ENCODE measurements at places on chromosomes 11 and 22.

DNA sequence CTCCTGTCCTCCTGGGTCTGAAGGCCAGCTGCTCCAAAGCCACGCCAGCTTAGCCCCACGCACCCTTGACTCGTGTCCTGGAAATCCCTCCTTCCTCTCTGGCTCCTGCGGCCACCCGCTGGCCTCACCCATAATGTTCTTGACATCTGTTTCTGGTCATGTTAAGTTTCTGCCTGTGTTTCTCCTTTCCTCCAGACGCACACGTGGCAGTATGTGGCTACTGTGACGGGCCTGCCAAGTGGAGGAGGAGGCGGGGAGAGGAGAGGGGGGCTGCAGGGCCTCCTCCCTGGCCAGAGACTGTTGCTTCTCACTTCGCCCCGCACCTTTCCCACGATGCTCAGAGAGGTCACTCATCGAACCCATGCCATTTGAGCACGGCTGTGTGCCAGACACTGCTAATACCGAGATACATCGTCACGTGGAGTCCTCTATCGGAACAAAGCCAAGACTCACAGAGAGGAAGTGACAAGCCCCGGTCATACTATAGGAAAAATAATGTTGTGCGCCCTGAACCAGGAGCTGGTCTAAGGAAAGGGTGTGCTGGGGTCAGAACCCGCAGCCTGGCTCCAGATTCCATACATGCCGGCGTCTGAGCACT lies 11.5 kb downstream of the C1QTNF6 start:
- no peak for DNase-seq

DNA sequence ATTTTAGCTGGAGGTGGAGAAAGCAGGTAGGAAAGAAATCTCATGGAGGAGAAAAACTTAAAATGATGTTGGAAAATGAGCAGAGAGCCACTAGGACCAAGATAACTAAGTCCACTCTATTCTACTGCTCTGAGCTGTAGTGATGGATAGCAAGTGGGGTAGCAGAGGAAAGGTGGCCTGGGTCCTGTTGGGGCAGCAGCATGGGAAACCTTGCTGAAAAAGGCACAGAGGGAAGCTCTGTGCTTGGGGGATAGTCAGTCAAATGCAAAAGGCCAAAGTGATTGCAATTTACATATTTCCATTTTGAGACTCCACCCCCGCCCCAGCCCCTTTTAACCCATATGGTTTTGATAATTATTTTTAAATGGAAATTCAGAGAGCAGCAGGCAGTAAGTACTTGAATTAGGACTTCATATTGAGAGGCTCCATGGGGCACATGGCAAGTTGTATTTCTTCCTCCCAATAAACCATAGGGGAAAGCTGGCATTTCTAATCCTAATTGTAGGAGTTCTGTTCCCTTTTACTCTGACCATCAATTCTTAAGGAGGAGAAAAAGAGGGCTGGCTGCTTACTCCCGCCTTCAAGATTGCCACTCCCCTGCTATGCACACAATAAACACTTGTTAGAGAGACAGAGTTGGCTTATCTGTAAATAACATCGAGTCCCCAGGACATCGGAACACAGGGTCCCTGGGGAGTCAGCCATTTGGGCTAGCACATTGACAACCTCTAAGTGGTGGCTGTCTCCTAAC lies 1341.5 kb upstream of the TENM4 start:
- DNase-seq = no peak

DNA sequence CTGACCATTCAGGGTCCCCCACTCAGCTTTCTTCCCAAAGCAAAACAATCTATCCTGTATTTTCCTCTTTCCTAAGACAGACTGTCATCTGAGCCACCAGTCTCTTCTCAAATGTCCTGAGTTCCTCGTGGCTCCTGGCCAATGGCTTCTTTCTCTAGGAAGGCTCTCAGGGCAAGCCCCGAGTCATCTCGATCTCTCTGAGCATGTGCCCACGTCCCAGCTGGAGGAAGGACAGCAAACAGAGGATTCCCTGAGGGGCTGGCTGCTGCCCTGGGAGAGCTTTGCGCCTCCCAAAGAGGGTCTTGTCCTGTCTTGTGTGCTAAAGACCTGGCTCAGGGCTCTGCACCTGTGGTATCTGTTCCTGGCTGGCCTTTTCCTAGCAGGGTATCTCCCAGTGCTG lies 8.3 kb downstream of the SLC37A2 start:
- DNase-seq = no peak

DNA sequence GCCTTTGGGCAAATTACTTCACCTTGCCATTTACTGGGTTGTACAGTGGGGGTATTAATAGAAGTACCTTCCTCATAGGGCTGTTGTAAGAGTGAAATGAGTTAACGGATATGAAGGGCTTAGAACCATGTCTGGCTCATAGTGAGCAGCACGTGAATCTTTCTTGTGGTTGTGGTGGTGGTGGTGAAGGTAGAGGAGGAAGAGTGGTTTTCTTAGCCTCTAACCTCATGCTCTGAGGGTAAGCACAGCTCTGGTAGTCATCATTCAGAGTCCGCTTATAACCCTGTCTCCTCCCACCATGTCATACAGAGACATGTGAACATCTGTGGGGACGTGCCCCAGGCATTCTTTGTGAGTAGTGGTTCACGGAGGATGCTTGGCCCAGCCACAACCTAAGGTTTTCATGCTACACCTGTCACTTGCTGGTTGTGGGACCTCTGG lies 43.6 kb downstream of the TEAD1 start:
- DNase-seq = no peak

GRCh38 chr11:1919391-1920127 lies at the start of gene TNNT3:
TSS of gene TNNT3 (plus strand) at chr11:1919703. CDS start at chr11:1922875, 3,172 bp downstream.
- no peak for DNase-seq

GRCh38 chr11:130407978-130408377 lies 20.4 kb downstream of the ADAMTS8 start:
- peak; percentile 71 for DNase-seq

- no peak for DNase-seq
Observed at GRCh38 chr22:47929646-47930185, 1167.3 kb downstream of the TBC1D22A start.

DNA sequence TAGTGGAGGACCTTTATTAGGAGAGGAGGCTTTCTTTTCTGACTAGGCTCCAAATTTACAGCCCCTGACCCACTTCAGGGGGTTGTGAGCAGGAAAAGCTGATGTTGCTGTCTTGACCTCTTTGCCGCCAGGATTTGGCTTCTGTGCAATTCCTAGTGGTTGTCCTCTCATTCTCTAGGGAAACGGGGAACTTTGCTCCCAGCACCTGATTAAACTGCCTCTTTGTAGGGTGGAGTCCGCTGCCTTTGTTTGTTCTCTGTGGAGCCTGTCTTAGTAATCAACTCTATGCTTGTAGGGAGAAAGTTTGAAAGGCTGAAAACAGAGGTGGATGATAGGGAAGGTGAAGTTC lies 16.3 kb downstream of the CTNND1 start:
- peak; percentile 28 for DNase-seq

DNA sequence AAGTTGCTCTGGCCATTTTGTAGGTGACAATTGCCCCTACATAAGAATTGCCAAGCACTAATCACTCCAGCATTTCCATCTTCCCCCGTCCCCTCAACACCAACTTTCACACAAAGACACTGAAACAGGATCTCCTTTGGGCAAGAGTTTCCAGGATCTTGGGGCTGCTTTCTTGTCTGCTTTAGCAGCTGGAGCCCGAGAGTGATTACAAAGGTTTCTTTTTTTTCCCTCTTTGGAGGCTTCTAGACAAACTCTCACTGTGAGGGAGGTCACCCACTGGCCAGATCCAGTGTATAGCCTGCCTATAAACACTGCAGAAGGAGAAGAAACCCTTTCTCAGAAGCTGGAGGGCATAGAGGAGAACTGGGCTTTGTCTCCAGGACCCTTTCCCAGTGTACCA lies 92.5 kb downstream of the APIP start:
- DNase-seq = no peak

GRCh38 chr11:69705901-69706787 lies 2.3 kb upstream of the FGF19 start:
- DNase-seq = no peak

DNA sequence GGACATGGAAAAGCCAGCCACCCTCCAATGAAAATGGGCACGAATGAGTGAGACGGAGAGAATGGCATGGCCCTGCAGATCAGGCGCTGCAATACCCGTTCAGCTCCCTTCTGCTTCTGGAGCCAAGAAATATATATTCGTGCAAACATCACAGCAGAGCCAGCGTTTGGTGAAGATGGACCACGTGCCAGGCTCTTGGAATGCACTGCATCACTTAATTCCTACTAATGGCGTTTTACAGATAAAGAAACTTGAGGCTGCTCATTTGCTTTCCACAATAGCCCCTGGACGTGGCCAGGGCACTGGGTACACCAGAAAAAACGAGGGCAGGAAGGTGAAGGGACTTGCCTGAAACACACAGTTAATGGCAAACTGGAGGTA lies 1.6 kb upstream of the FXYD2 start:
- DNase-seq = no peak

GRCh38 chr11:123653827-123654565 lies 428 bp downstream of the SCN3B start:
- DNase-seq = peak; percentile 64

DNA sequence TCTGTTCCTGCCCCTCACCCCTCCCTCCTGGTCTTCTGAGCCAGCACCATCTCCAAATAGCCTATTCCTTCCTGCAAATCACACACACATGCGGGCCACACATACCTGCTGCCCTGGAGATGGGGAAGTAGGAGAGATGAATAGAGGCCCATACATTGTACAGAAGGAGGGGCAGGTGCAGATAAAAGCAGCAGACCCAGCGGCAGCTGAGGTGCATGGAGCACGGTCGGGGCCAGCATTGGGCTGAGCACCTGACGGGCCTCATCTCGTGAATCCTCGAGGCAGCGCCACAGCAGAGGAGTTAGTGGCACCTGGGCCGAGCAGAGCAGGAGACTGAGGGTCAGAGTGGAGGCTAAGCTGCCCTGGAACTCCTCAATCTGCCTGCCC lies 941.8 kb downstream of the BRD1 start:
- no peak for DNase-seq

- no peak for DNase-seq
Observed at GRCh38 chr11:72777755-72778278, 16.0 kb downstream of the STARD10 start.

DNA sequence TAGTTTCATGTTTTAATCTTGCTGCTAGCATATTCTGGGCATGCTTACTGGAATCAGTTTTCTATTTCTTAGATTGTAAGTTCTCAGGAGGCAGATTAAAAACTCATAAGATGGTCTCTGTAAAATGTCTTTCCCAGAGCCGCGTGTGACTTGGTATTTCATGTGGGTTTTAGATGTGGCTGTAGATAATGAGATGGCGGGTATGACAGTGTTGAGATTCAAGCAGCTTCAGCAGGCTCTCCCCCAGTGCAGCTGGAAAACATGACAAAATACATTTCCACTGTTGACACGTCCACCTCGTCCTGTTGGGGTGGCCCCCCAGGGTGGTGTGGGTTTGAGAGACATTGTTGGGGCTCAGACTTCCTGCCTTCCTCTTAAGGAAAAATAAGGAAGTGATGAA lies 106.8 kb downstream of the KIRREL3 start:
- DNase-seq = no peak

- no peak for DNase-seq
Observed at GRCh38 chr11:123069908-123070821, 8.2 kb upstream of the HSPA8 start.

GRCh38 chr11:119172513-119172912 lies 4.0 kb downstream of the NLRX1 start:
- DNase-seq = no peak

- no peak for DNase-seq
Observed at GRCh38 chr11:89504270-89504669, 13.1 kb upstream of the NOX4 start.

DNA sequence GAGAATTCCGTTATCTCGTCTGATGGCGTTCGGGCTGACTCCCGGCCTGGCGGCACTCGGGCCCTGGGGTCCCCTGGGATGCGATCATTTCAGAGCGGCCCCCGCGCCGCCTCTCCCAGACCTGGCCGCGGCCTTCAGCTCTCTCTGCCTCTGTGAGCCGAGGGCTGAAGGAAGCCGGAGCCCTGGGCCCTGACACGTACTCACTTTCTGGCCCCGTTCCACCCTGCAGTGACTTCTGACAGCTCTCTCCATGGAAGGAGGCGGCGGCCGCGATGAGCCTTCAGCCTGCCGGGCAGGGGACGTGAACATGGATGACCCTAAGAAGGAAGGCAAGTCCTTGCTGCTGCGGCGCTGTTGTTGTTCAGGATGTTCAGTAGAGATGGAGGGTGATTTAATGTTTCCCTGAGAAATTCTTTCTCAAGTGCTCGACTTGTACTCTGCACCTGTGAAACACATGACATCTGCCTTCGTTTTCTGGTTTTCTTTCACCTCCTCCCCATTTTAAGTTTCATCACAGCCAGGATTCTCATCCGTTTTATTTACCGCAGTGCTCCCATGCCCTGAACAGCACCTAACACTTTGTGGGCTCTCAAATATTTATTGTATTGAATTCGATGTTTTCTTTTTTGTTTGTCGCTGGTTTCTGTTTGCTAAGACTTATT lies 612 bp downstream of the GTSE1 start:
- DNase-seq = peak; percentile 59

DNA sequence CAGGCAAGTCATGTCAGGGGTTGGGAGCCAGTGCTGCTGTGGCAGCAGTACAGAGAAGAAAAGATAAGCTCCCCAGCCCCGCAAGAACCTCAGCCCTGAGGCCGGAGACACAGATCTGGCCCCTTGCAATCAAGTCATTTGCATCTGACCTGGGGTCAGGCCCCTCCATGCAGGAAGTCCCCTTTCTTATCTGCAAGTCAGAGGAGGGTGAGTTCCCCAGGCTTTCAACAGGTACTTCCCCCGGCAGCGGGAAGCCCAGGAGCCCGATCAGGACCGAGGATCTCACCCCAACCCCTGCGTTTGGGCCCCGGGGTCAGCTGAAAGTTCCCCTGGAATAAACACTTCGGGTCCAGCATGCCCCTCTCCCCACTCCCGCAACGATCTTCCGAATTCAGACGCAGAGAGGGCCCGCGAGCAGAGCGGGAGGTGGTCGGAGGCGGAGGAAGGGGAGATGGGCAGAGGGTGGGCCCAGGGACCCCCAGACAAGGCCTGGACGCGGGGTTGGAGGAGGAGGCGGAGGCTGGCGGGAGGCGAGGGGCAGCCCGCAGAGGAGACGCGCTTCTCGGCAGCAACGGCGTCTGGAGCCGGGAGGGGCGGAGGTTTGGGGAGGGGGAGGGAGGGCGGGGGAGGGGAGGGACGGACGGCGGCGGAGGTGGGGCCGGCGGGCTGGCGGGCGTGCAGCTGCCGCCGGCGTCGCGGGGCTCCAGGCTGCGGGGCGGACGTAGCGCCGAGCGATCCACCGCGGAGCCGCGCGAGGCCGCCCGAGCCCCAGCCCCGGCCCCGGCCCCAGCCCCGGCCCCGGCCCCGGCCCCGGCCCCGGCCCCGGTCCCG lies at the start of gene TSPAN18:
TSS of gene TSPAN18 (plus strand) at position 680 of the 831 bp plus-strand sequence. CDS start 179,455 bp downstream, outside the sequence.
- DNase-seq = no peak
